NCI-H526 treated with DMSO at 0.1 percent for 48 hours (cell line): ENCODE measurements at places on chromosomes 2 and 18.

DNA sequence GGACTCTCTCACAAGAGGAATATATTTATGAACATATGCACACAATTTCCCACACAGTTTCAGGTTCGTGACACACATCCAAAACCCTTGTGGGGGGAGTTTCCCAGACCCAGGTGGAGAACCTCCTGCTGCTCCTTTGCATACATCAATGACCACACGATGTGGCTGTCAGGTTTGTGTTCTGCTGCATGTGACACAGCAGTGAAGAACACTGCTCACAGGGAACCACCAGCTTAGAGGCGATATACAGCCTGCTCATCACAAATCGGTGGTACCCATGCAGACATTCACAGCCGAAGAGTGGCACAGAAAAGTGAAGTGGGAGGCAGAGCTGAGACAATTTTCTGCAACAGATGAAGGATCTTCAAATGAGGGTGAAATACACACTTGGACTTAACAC lies 175.6 kb upstream of the ZFP36L2 start:
- no peak for DNase-seq

DNA sequence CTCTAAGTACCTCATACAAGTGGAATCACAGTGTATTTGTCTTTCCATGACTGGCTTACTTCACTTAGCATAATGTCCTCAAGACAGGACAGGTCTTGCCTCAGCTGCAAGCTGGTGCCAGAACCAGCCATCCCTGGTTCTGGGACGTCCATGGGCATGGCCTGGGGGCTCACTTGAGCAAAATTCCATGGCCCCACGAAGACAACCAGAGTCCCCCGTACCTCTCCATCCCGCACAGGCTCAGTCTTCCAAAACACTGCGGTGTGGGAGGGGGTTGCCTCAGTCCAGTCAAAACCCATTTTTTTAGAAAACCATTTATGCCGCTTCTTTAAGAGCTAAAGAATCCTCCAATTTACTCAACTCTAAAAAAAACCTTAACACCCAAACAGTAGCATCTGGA lies 21.7 kb upstream of the CABLES1 start:
- no peak for DNase-seq

- DNase-seq: no peak
Measured at GRCh38 chr2:146235158-146235557, 1609.7 kb upstream of the ACVR2A start.

GRCh38 chr2:222380456-222380855 lies 43.9 kb upstream of the SGPP2 start:
- no peak for DNase-seq

- no peak for DNase-seq
Measured at GRCh38 chr2:108943751-108944150, 45.3 kb downstream of the EDAR start.

- no peak for DNase-seq
Measured at GRCh38 chr2:37560863-37561614, 110.4 kb downstream of the CDC42EP3 start.

DNA sequence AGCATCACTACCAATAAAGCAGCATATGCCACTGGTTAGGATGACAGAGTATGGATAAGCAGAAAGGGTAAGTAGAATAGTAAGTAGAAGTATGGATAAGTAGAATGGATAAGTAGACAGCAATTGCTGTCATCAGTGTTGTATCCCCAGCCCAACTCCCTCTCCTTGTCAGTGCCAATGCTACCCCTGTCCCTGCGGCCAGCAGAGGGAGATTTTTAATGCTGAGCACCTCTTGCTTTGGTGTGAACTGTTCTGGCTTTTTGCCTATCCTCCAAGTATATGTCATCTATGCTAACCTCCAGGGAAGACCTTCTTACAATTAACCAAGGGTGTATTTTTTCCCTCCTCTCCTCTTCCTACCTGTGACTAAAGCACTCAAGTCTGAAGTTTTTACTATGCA lies 136.7 kb upstream of the SPHKAP start:
- DNase-seq: peak; percentile 15
